ENCODE measurements at places on chromosomes 2 and 18. TPM values are rescaled to one million over a fixed set of nuclear protein-coding genes. Genes with fewer than 3 reads are reported as not detected.

DNA sequence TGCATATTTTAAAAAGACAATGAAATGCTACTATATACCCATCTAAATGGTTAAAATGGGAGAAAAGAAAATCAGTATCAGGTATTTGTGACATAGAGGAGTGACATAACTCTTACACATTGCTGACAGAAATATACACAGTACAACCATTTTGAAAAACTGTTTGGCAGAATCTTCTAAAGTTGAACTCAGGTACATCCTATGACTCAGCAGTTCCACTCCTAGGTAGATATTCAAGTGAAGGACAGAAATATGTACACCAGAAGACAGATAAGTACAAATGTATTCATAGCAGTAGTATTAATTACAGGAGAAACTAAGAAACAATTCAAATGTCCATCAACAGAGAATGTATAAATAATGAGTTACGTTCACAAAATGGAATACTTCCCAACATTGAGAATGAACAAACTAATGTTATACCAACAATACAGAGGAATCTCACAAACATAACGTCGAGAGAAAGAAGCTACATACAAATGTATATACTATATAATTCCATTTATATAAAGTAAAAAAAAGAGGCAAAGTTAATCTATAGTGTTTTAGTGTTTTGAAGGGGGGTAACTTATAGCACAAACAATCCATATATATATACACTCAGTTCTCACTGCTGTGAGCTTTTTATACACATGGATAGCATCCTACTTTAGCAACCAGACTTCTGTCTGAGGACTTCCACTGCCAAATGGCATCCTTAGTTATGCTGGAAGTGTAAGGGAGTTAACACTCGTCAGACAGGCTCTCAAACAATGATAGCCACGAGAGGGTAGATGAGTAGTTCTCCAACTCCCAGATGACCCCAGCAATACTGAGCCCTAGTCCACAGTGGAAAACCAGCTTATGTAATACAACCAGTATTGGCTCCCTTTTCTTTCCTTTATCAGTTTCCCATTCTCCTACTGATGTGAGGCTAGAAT, 172.5 kb downstream of the NBAS start:
- H3K4me1 ChIP-seq, result peaks cover 16% of the 10 kb centered on the region
- no peaks in the 10 kb centered on the region for H3K27me3 ChIP-seq
- no peak for DNase-seq
- H3K36me3 ChIP-seq, result no peaks in the 10 kb centered on the region
- H3K27ac ChIP-seq, result no peak overlapping the region
- no peak overlapping the region for H3K4me3 ChIP-seq

DNA sequence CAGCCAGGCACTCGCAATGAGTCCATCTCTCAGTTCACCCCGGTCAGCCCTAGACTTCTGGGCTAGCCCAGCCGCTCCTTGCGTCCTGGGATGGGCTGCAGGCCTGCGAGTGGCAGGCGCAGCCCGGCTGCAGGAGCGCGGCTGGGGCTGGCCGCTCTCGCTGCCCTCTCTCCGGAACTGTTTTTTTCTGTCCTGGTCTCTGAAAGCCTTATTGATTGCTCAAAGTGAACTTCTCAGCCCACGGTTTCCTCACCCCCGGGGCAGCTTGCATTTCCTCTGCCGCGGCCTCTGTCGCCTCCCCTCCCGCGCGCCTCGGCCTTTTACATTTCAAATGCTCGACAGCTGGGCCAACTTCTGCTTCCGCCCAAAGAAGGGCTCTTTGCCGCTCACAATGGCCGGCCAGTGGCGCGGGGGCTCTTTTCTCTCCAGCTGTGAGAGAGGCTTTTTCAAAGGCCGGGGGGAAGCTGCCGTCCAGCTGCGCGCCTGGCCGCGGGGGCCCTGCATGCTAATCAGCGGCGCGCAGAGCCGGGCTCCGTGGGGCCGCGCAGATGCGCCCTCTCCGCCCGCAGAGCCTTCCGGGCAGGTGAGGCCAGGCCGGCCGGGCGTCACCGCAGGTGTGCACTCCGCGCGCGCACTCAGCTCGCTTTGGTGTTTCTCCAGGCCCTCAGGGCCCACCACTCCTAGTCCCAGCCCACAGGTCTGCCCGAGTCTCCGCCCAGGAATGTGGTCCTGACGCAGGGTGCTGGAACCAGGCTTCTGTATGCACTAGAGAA, 513.8 kb downstream of the RNF144A start:
- peaks cover 3% of the 10 kb centered on the region for H3K36me3 ChIP-seq
- peak; percentile 46 for DNase-seq
- peak overlapping the region; percentile 22 for H3K4me3 ChIP-seq

- H3K27ac ChIP-seq, result peak overlapping the region; percentile 97
- peaks cover 73% of the 10 kb centered on the region for H3K4me1 ChIP-seq
- H3K36me3 ChIP-seq, result no peaks in the 10 kb centered on the region
- no peak for DNase-seq
These were observed 211.6 kb upstream of the SP5 start for GRCh38 chr2:170503563-170503962.

GRCh38 chr2:42957861-42958301, 165.5 kb upstream of the HAAO start:
- H3K4me3 ChIP-seq, result no peak overlapping the region
- no peak overlapping the region for H3K27ac ChIP-seq
- H3K27me3 ChIP-seq, result peaks cover 10% of the 10 kb centered on the region
- H3K4me1 ChIP-seq, result peaks cover 33% of the 10 kb centered on the region
- no peak for DNase-seq

GRCh38 chr2:120503793-120504571, 158.0 kb downstream of the INHBB start:
- H3K27ac ChIP-seq, result peak overlapping the region; percentile 24
- H3K4me1 ChIP-seq, result no peaks in the 10 kb centered on the region
- peaks cover 11% of the 10 kb centered on the region for H3K27me3 ChIP-seq
- DNase-seq, result no peak

GRCh38 chr2:8926356-8926755, 77.1 kb downstream of the MBOAT2 start:
- DNase-seq, result no peak
- peaks cover 45% of the 10 kb centered on the region for H3K4me1 ChIP-seq
- peak overlapping the region; percentile 56 for H3K4me3 ChIP-seq
- peaks cover 28% of the 10 kb centered on the region for H3K36me3 ChIP-seq
- no peaks in the 10 kb centered on the region for H3K27me3 ChIP-seq

DNA sequence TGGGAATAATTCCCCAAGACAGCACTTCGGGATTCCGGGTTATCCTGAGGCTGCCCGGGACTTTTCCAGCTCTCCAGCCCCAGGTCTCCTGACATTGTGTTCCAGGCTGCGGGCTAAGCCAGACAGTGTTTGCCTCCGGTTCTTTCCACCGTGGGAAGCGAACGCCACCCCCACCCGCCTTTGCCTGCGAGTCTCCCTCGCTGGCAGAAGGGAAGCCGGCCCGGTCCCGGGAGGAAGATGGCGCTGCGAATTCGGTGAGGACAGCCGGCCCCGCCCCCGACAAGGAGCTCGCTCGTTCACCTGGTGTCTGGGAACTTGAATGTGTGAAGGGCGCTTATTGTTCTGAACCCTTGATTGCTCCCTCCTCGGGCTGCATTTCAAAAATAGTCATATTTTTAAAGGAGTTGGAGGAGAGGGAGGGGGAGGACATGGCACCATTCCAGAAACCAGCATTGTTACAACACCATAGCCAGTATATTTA, 2.9 kb downstream of the LRATD1 start:
- H3K4me3 ChIP-seq, result peak overlapping the region; percentile 93
- DNase-seq, result peak; percentile 76
- H3K27me3 ChIP-seq, result peaks cover 3% of the 10 kb centered on the region
- H3K36me3 ChIP-seq, result no peaks in the 10 kb centered on the region
- H3K27ac ChIP-seq, result no peak overlapping the region

DNA sequence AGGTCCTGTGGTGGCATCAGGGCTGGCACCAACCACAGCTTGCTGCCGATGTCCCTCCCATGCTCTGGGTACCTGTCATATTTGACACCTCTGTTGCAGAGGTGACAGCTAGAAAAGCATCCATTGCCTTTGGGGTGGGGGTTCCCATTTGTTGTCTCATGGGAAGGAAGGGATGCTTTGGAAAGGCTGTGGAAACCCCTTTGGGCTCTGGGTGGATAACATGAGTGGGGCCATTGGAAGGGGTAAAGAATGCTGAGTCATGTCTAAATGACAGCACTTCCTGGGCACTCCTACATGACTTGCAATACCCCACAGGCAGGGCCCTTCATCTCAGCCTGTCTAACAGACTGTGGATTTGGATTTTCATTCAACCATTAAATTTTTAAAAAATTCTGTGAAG, 27.8 kb downstream of the CTIF start:
- peaks cover 2% of the 10 kb centered on the region for H3K27me3 ChIP-seq
- no peak for DNase-seq
- no peak overlapping the region for H3K27ac ChIP-seq
- H3K36me3 ChIP-seq, result peaks cover 3% of the 10 kb centered on the region
- H3K4me3 ChIP-seq, result no peak overlapping the region
- peaks cover 20% of the 10 kb centered on the region for H3K4me1 ChIP-seq

GRCh38 chr2:161382747-161383146, 33.4 kb upstream of the TBR1 start:
- H3K4me1 ChIP-seq, result no peaks in the 10 kb centered on the region
- H3K27ac ChIP-seq, result no peak overlapping the region
- DNase-seq, result no peak
- H3K4me3 ChIP-seq, result no peak overlapping the region
- no peaks in the 10 kb centered on the region for H3K36me3 ChIP-seq

- H3K4me1 ChIP-seq, result no peaks in the 10 kb centered on the region
- no peak for DNase-seq
- H3K4me3 ChIP-seq, result no peak overlapping the region
- H3K36me3 ChIP-seq, result no peaks in the 10 kb centered on the region
- H3K27me3 ChIP-seq, result no peaks in the 10 kb centered on the region
- H3K27ac ChIP-seq, result no peak overlapping the region
These were observed 123.0 kb upstream of the THUMPD2 start for GRCh38 chr2:39902103-39902502.

DNA sequence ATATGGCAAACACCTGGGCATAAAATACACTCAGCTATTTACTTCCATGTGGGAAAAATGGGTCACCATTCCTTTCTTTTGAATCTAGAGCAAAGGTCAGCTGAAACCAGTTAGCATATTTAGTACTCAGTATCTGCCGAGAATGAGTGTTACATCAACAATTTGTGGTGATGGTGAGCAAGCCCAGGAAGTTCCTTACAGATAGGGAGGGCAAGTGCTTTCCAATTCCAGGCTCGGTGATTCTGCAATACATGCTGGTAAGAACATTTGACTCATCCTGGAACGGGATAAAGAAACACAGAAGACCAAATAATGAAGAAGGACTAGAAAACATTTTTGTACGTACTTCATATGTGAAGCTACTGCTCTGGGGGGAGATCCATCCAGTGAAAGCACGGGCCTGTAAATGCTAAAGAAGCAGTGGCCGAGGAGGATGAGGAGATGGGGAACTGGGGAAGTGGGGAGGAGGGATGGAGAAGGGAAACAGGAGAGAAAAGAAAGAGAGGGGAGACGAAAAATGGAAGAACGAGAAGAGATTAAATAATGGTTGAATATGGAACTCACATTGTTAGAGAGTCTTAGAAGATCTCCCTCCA, 251.9 kb downstream of the TTC32 start:
- no peaks in the 10 kb centered on the region for H3K36me3 ChIP-seq
- DNase-seq, result no peak
- no peak overlapping the region for H3K4me3 ChIP-seq
- no peak overlapping the region for H3K27ac ChIP-seq

DNA sequence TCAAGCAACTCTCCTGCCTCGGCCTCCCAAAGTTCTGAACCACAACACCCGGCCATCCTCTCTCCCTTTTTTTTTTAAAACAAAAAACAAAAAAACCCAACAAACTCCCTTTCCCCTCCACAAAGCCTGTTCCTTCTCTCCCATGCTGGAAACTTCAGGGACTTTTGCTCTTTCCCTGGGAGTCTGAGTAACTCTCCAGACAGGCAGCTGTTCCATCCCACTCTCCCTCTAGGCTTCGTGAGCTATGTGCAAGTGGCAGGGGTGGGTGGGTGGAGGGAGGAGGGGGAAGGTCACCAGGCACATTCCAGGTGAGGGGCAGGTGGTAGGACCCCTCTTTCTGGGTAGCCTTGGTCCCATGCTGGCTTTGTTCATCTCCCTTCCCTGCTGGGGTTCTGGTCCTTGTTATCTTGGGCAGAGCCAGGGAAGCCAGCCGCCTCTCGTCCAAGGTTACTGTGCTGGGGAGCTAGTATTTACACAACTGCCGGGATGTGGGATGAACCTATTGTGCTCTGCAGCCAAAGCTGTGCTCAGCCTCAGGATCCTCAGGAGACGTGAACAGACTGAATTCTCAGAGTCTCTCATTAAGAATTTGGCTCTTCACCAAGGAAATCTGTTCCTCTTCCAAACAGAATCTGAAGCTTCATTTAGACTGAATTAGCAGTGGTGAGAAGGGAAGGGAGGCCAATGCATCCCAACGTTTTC, 106.9 kb downstream of the LIPG start:
- no peak overlapping the region for H3K27ac ChIP-seq
- H3K4me1 ChIP-seq, result peaks cover 8% of the 10 kb centered on the region
- DNase-seq, result no peak
- no peak overlapping the region for H3K4me3 ChIP-seq

DNA sequence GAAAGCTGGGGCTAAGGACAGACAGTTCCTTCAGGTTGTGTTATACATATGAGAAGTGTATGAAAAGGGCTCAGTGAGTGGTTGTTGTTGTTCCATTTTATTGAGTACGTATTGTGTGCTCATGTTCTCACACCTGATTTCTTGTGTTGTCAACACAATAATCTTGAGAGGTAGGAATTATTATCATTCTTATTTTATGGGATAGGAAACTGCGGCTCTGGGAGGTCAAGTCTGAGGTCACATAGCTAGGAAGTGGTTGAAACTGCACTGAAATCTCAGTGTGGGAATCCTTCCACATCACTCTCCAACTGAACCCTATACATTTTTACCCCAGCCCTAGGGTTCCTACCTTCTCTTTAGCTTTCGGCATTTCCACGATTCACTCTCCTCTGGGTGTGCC, 124.2 kb upstream of the CXCR4 start:
- no peaks in the 10 kb centered on the region for H3K36me3 ChIP-seq
- peaks cover 14% of the 10 kb centered on the region for H3K4me1 ChIP-seq
- no peak for DNase-seq
- no peak overlapping the region for H3K4me3 ChIP-seq

DNA sequence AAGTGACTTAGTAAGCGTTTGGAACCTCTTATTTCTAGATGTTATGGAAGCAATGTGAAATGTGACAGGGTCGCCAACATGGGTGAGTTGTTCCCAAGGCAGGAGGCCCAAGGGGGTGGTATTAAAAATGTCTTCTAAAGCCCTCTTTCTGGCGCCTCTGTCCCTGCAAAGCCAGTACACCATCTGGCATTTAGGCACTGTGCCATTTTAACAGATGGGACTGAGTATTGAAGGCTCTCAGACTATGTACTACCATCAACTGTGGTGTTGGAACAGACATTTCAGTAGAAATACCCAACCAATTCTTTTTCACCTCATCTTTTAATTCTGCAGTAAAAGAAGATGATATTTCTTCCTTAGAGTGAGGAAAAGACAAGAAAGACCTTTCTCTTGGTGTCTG, 384.5 kb upstream of the MMADHC start:
- no peaks in the 10 kb centered on the region for H3K4me1 ChIP-seq
- H3K4me3 ChIP-seq, result no peak overlapping the region
- H3K36me3 ChIP-seq, result no peaks in the 10 kb centered on the region
- H3K27ac ChIP-seq, result no peak overlapping the region
- H3K27me3 ChIP-seq, result no peaks in the 10 kb centered on the region

GRCh38 chr2:17894005-17894404, 15.5 kb downstream of the KCNS3 start:
- no peak overlapping the region for H3K27ac ChIP-seq
- H3K4me3 ChIP-seq, result no peak overlapping the region
- peaks cover 6% of the 10 kb centered on the region for H3K4me1 ChIP-seq
- DNase-seq, result no peak

SLC11A1 gene
- total RNA-seq, result not detected

KLHL14 gene
- total RNA-seq, result 1.3 TPM

ANKRD29 gene
- total RNA-seq, result not detected

ERICH2 gene
- total RNA-seq, result 1.6 TPM

FAHD2B gene
- total RNA-seq, result 14.6 TPM

MALL gene
- 2.6 TPM for total RNA-seq

All from endothelial cell (in vitro differentiated cells).